ENCODE measurements at places on chromosomes 1 and 21.

DNA sequence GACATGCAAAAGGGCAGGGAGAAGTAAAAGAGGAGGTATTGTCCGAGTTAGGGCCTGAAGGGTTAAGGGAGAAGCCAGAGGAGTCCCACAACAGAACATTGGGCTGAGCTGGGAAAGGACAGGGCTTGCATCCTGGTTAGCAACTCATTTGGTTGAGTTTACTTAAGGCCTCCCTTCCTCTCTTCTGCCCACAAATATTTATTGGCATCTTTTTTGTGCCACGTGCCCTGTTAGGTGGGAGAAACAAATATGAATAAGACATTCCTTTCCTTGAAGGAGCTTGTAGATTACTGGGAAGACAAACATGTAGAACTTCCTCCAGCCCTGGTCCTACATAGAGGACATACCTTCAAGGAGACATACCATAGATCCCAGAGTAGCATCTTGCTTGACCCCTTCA, 53.0 kb upstream of the PRELP start:
- no peak for DNase-seq

- DNase-seq = no peak
These were observed 101.7 kb downstream of the OLFML2B start for GRCh38 chr1:161921990-161922389.

DNA sequence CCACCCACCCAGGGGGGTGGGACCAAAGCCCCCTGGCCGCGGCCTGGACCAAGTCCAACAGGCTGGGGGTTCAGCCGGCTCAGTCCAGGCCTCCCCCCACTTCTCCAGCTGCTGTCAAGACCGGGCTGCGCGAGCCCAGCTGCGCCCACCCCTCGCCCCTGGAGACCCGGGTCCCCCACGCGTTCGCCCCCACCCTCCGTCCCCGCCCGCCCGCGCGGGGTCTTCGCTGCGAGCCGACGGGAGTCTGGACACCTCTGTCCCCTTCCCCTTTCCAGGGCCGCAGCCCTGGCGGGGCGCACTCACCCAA, 253 bp downstream of the RAP1GAP start:
- DNase-seq = no peak

- DNase-seq = no peak
These were observed 62.6 kb upstream of the RPL11 start for GRCh38 chr1:23628951-23629387.

GRCh38 chr1:55584526-55585401, 369.6 kb upstream of the USP24 start:
- no peak for DNase-seq

GRCh38 chr21:14084701-14085100, 126.1 kb downstream of the LIPI start:
- no peak for DNase-seq

- no peak for DNase-seq
These were observed 7.4 kb downstream of the SLC16A4 start for GRCh38 chr1:110383251-110383990.

- no peak for DNase-seq
These were observed 27.3 kb upstream of the GOLT1A start for GRCh38 chr1:204241050-204241449.

Measured in activated CD4-positive, CD25-positive, alpha-beta regulatory T cell (primary cell).